NCI-H187 (cell line): ENCODE measurements at places on chromosomes 5 and 9.

- no peak for DNase-seq
These were observed 530.5 kb downstream of the SEMA5A start for GRCh38 chr5:9015260-9015936.

- DNase-seq: no peak
These were observed 62.6 kb downstream of the WNK2 start for GRCh38 chr9:93246526-93246925.

- DNase-seq: no peak
These were observed 57.1 kb downstream of the SLC22A5 start for GRCh38 chr5:132426525-132427138.

GRCh38 chr9:28073270-28073669, 500.0 kb upstream of the C9orf72 start:
- DNase-seq: peak; percentile 31

- no peak for DNase-seq
These were observed 125.1 kb upstream of the SARDH start for GRCh38 chr9:133863257-133863592.

- no peak for DNase-seq
These were observed 92.8 kb upstream of the RAD23B start for GRCh38 chr9:107190061-107190935.

- no peak for DNase-seq
These were observed 106.7 kb downstream of the PCSK5 start for GRCh38 chr9:75997206-75997605.

- no peak for DNase-seq
These were observed 225.8 kb downstream of the MELK start for GRCh38 chr9:36798350-36799065.

DNA sequence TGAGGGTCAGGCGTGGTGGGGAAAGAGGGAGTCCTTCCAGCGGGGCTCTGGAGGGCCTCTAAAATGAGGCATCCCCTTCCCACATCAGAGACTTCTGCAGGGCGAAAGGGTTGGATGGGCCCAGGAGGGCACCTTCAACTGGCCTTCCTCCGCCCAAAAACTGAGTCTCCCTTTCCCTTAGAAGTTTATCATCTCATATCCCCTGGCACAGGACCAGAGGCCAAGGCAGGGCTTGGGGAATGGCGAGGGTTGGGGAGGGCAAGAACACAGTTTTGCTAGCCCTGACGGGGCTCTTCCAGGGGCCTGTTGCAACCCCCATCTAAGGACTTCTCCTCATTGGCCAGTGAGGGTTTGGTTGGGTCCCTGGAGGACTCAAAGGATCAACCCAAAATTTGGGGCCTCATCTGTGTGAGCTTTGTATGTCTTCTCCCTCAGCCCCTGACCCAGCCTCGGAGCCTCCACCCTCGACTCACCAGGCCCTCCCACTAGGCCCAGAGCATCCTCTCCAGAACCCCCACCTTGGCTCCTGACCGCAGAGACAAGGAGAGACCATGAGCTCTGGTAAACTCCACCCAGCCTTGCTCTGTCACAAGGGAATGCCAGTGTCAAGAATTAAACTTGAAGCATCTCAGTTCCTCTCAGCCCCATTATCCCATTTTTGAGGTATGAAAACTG, 24.1 kb downstream of the AQP7 start:
- no peak for DNase-seq

DNA sequence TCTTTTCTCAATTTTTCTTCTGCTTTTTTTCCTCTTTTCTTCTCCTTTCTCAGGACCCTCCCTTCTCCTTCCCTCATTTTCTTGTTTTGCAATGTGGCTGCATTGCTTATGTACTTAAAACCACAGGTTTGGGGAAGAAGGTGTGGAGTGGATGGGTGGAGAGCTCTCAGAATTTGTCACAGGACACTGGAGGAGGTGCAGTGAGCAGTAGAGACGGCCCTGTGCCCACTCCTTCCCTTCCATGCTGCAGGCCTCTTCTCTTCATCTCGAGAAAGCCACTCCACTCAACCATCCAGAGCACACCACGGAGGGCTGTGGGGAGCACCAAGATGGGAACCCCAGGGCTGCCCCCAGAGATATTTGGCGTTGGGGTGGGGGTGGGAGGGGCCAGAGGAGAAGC, 92.3 kb downstream of the FSTL4 start:
- DNase-seq: no peak

DNA sequence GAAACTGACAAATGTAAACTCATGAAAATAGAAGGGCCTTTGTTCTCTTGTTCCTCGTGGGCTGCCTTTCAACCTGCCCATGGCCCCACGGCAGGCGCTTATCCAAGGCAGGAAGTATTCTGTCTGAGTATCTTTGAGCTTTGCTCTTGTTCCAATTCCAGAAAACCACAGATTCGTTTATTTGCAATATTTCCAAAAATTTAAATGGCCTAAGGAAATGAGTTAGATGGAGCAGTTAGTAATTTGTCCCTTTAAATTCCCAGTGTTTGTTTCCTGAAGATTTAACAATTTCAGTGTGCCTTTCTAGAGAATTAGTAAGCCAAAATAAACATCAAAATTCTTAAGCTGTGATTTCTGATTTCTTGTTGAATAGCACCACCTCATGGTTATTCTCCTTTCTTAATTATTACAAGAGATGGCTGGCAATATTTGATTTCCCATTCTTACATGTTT, 299.4 kb upstream of the RASA1 start:
- DNase-seq: no peak

DNA sequence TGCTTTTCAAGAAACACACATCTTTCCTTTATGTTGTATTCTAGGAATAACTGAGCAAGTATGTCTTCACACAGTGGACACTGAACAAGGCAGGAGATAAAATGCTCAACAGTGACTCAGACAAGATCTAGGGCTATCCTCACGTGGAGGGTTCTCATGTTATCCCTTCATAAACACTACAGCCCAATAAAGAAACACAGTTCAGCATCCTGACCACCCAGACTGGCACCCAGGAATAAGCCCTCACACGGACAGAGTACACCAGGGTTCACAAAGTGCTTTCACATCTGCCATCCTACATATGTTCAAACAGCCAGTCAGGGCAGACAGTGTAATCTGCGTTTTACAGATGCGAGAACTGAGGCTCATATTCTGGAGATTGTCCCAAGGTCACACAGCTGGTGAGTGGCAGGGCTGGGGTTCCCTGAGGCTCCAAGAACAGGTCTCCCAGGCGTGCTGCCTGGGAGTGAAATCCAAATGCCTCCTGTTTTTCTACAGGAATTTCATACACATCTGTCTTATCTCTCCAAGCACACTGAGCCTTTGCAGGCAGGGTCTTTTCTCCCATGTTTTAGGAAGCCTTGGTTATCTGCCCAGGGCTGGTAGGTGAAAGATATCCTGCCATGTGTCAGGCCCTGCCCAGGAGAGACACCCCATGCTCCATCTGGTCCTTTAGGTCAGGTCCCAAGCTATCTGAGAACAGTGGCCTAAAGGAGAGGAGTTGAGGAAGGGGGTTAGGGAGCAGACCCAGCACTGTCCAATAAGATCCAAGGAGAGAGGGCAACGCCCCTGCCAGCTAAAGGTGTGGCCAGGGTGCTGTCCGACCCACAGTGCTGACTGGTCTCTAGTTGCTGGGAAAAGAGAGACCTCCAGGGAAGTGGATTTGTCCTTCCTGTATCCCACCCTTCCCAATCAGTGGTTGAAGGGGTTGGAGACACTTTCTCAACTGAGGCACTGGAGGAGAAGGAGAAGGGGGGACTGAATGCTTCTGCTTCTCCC, 47.9 kb upstream of the XPA start:
- no peak for DNase-seq
